ENCODE measurements at places on chromosomes 1 and 21. TPM values are rescaled to one million over a fixed set of nuclear protein-coding genes. Genes with fewer than 3 reads are reported as not detected.

Gene IL22RA1
- not detected for total RNA-seq

Gene TNFRSF1B
- 211 TPM for total RNA-seq

Gene SLC44A5
- total RNA-seq = 0.34 TPM

Gene FCRL2
- total RNA-seq = not detected

Gene OLIG1
- not detected for total RNA-seq

Gene IVL
- total RNA-seq = not detected

Gene TMEM269
- total RNA-seq = 0.33 TPM

GRCh38 chr1:223203034-223203408 is 60.0 kb upstream of the TLR5 start:
- no peak overlapping the region for H3K4me3 ChIP-seq
- H3K27ac ChIP-seq = no peak overlapping the region
- H3K36me3 ChIP-seq = no peaks in the 10 kb centered on the region
- H3K4me1 ChIP-seq = peaks cover 7% of the 10 kb centered on the region
- DNase-seq = no peak

DNA sequence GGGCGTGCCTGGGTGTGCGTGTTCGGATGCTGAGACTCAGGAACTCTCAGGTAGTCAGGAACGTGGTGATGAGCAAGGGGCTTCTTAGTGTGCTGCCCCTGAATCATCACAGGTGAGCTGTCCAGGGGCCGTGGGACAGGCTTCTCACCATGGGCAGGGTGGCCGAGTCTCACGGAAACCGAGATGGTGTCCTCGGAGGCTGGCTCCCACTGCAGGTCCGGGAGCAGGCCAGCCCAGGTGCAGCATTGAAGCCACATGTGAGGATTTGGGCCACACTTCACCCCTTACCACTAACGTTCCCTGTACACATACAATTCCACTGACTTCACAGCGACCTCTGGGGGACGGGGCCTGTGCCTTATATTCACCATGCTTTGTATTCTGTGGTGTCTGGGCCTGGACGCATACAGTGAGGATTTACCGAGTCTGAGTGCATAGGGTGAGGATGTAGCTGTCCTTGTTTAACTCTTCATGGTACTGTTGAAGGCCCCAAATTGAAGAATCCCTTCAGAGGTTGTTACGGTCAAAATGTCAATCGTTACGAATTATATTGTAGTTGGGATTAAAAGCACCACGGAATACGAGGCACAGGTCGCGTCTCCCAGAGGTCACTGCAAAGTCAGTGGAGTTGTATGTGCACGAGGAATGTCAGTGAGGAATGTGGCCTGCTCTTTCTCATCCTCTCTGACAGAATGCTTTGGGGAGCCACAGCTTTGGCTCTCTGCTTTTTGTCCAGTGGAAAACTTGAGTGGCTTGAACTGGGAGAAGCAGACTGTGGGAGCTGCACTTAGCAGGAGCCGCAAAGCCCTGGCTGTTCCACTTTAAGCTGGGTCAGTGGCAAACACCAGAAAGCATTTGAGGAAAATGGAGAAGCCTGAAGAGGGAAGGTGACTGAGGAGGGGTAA is 95.3 kb downstream of the MTR start:
- no peaks in the 10 kb centered on the region for H3K4me1 ChIP-seq
- no peak for DNase-seq
- no peaks in the 10 kb centered on the region for H3K27me3 ChIP-seq
- H3K4me3 ChIP-seq = no peak overlapping the region
- peaks cover 59% of the 10 kb centered on the region for H3K36me3 ChIP-seq
- H3K27ac ChIP-seq = no peak overlapping the region

DNA sequence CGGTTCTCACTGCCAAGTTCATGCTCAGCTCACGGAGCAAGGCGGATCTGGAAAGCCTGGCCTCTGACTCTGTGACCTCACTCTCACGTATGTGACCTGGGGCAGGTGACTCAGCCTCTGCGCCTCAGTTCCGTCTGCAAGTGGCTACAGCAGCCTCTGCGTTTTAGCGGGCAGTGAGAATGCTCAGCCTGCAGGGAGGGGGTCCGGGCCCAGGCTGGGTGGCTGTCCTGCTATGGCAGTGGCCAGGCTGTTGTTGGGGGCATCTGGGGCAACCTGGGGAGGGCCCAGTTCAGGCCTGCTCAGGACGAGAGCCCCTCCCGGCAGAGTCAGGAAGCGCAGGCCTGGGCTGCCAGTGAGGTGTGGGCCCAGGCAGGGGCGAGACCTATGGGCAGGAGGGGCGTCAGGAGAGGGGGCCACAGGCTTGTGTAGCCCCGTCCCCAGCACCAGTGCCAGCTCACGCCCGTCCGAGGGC is 27.9 kb downstream of the ARHGEF16 start:
- DNase-seq = peak; percentile 19
- no peaks in the 10 kb centered on the region for H3K36me3 ChIP-seq
- no peaks in the 10 kb centered on the region for H3K27me3 ChIP-seq
- no peak overlapping the region for H3K4me3 ChIP-seq

DNA sequence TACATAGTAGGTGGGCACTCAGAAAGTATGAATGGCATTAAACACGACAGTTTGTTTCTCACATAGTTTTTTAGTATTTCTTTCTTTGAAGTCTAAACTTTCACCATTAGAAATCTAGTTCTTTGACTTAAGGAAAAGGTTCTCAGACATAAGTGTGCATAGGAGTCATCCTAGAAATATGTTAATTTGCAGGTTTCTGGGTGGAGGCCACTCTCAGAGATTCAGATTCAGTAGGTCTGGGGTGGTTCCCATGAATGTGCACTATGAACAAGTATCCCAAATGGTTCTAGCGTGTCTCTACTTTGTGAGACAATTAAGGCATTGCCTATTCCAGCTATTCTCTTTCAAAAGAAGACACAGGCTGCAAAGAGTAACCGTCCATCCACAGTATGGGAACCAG is 119.3 kb downstream of the NGF start:
- H3K27ac ChIP-seq = no peak overlapping the region
- DNase-seq = no peak
- H3K4me3 ChIP-seq = no peak overlapping the region
- H3K27me3 ChIP-seq = peaks cover 21% of the 10 kb centered on the region
- H3K36me3 ChIP-seq = no peaks in the 10 kb centered on the region
- H3K4me1 ChIP-seq = no peaks in the 10 kb centered on the region

DNA sequence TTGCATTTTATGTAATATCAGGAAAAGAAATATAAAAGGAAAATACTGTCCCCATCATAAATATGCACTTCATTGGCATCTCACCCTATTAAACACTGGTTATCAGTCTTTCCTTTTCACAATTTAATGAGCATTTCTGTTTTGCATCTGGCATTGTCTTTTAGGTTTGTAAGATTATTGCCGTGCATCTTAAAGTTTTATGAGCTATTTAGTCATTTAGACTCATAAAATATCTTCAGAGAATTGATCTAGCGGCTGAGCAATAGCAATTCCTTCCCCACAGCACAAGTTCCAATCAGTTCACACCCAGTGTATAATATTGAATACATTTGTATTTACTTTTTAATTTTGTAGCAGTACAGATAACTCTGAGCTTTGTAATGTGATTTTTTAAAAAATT is 112.3 kb upstream of the C1orf105 start:
- no peak overlapping the region for H3K4me3 ChIP-seq
- no peak overlapping the region for H3K27ac ChIP-seq
- peaks cover 3% of the 10 kb centered on the region for H3K4me1 ChIP-seq
- H3K36me3 ChIP-seq = no peaks in the 10 kb centered on the region
- H3K27me3 ChIP-seq = no peaks in the 10 kb centered on the region

DNA sequence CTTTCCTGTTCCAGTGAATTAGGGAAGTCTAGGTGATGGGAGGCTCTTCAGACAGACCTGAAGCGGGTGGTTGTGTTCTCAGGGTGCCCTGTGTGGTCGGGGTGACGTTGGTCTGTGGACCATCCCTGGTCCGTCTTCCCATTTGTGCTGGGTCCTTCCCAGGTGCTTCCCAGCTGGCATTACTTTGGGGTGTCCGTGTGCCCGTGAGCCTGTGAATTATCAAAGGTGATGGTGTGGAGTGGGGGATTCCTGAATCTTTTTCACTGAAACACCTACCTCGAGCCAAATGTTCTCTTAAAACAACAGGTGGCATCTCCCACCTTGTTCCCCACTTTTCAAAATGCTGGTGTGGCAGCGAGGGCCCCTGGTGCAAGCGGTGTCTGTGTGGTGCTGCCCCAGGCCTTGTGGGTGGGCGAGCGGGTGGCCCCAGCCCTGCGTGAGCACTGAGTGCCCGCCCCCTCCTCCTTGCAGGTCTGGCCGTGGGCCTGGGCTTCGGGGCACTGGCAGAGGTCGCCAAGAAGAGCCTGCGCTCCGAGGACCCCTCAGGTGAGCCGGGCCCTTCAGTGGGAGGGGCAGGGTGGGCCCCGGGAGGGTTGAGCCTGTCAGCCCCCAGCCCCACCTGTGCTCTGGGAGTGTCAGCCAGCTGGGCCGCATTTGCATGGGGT is 37.0 kb downstream of the COQ8A start:
- H3K27ac ChIP-seq = no peak overlapping the region
- H3K4me3 ChIP-seq = no peak overlapping the region
- H3K4me1 ChIP-seq = no peaks in the 10 kb centered on the region
- H3K27me3 ChIP-seq = no peaks in the 10 kb centered on the region

GRCh38 chr1:241891296-241891695 is 43.3 kb downstream of the EXO1 start:
- no peak for DNase-seq
- H3K36me3 ChIP-seq = peaks cover 22% of the 10 kb centered on the region
- peaks cover 4% of the 10 kb centered on the region for H3K4me1 ChIP-seq
- no peak overlapping the region for H3K4me3 ChIP-seq
- H3K27ac ChIP-seq = no peak overlapping the region

GRCh38 chr1:40612345-40612831 is 53.1 kb downstream of the RIMS3 start:
- H3K27ac ChIP-seq = no peak overlapping the region
- DNase-seq = peak; percentile 79
- H3K4me3 ChIP-seq = no peak overlapping the region
- no peaks in the 10 kb centered on the region for H3K27me3 ChIP-seq

GRCh38 chr1:171983584-171983983 is 142.3 kb downstream of the DNM3 start:
- no peaks in the 10 kb centered on the region for H3K36me3 ChIP-seq
- no peak overlapping the region for H3K27ac ChIP-seq
- no peak overlapping the region for H3K4me3 ChIP-seq
- peaks cover 1% of the 10 kb centered on the region for H3K27me3 ChIP-seq
- no peaks in the 10 kb centered on the region for H3K4me1 ChIP-seq

- no peak overlapping the region for H3K27ac ChIP-seq
- H3K36me3 ChIP-seq = no peaks in the 10 kb centered on the region
- DNase-seq = no peak
- H3K27me3 ChIP-seq = peaks cover 3% of the 10 kb centered on the region
Measured at GRCh38 chr1:33050221-33051076, 13.8 kb upstream of the AK2 start.

DNA sequence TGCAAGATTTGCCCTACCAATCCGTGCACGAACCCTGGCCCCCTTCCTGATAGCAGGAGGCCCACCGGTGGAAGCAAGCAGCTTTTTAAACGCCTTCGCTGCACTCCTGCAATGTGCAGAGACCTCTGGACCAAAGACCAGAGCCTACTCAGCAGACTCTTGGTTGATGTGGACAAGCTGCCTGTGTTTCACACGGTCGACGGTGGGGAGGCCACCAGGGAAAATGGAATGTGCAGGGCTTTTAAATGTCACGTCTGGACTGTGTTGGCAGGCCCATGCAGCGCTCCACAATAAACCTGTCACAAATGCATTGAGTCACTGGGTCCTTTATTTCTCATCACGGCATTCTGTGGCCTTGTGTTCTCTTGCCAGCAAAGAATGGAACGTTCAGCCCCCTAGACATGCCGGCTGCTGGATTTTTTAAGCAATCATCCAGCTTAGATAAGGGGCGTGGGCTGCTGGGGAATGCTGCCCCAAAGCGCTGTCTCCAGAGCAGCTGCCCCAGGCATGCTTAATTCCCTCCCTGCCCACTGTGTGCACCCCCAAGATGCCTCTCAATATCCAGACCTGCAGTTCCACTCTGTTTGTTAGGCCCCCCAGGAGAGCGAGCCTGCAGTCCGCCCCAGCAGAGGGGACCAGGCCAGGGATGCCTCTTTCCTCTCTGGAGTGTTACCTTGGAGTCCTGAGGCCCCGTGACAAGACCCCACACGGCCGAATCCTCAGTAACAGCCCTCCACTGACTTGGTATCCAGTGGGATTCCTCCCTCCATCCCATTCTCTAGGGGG is 71.3 kb downstream of the ATP5PO start:
- no peak for DNase-seq
- peaks cover 2% of the 10 kb centered on the region for H3K27me3 ChIP-seq
- H3K4me1 ChIP-seq = no peaks in the 10 kb centered on the region
- H3K36me3 ChIP-seq = no peaks in the 10 kb centered on the region
- H3K4me3 ChIP-seq = no peak overlapping the region

- peak overlapping the region; percentile 77 for H3K4me3 ChIP-seq
- peaks cover 8% of the 10 kb centered on the region for H3K36me3 ChIP-seq
- DNase-seq = peak; percentile 67
- H3K4me1 ChIP-seq = peaks cover 48% of the 10 kb centered on the region
- no peaks in the 10 kb centered on the region for H3K27me3 ChIP-seq
- H3K27ac ChIP-seq = peak overlapping the region; percentile 43
Measured at GRCh38 chr1:32334864-32335534, 1.0 kb downstream of the MARCKSL1 start.

GRCh38 chr1:212077028-212077427 is 41.5 kb downstream of the DTL start:
- H3K36me3 ChIP-seq = peaks cover 55% of the 10 kb centered on the region
- no peak overlapping the region for H3K27ac ChIP-seq
- H3K27me3 ChIP-seq = no peaks in the 10 kb centered on the region
- no peak for DNase-seq

GRCh38 chr1:229758101-229759036 is 132.3 kb downstream of the URB2 start:
- DNase-seq = no peak
- no peak overlapping the region for H3K4me3 ChIP-seq
- H3K27me3 ChIP-seq = peaks cover 3% of the 10 kb centered on the region
- peaks cover 8% of the 10 kb centered on the region for H3K4me1 ChIP-seq

GRCh38 chr1:48061162-48062136 is 64.3 kb upstream of the TRABD2B start:
- no peaks in the 10 kb centered on the region for H3K4me1 ChIP-seq
- H3K36me3 ChIP-seq = no peaks in the 10 kb centered on the region
- no peak overlapping the region for H3K27ac ChIP-seq
- no peak overlapping the region for H3K4me3 ChIP-seq

DNA sequence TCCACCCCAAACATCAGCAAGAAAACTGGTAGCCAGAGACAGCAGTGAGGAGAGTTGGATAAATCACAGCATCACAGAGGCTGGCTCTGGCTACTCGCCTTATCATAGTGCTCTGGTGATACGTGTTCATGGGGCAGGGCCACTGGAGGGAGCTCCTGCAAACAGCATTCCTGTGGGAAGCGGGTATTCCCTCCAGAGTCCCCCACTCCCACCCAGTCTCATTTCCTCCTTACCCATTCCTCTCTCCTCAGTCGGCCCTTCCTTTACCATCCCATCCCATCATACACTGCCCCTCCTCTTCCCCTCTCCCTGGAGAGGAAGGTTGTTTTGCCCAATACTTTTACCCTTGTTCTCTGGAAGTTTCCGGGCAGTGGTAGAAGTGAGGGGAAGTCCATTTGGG is 7.1 kb downstream of the NHLH2 start:
- H3K27me3 ChIP-seq = peaks cover 47% of the 10 kb centered on the region
- no peaks in the 10 kb centered on the region for H3K36me3 ChIP-seq
- H3K4me1 ChIP-seq = peaks cover 3% of the 10 kb centered on the region
- DNase-seq = no peak
